ENCODE measurements at places on chromosomes 3 and 15.

DNA sequence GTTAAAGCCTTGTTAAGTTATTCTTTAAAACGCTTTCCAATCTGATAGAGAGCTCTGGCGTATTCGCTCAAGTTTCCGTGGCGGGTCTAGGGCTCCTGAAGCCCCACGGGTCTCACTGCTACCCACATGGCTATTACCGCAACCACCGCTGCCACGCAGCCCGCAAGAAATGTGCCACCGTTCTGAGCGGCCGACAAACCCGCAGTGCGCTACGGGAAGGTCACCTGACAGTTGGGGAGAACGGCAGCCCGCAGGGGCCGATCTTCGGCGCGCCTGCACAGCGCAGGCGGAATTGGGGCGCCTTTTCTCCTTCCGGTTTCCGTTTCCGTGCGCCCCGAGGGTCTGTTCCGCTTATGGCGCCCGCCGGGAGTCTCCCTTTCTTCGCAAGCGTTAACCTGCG lies 76.6 kb upstream of the SNRPN start:
- DNase-seq: peak; percentile 32

DNA sequence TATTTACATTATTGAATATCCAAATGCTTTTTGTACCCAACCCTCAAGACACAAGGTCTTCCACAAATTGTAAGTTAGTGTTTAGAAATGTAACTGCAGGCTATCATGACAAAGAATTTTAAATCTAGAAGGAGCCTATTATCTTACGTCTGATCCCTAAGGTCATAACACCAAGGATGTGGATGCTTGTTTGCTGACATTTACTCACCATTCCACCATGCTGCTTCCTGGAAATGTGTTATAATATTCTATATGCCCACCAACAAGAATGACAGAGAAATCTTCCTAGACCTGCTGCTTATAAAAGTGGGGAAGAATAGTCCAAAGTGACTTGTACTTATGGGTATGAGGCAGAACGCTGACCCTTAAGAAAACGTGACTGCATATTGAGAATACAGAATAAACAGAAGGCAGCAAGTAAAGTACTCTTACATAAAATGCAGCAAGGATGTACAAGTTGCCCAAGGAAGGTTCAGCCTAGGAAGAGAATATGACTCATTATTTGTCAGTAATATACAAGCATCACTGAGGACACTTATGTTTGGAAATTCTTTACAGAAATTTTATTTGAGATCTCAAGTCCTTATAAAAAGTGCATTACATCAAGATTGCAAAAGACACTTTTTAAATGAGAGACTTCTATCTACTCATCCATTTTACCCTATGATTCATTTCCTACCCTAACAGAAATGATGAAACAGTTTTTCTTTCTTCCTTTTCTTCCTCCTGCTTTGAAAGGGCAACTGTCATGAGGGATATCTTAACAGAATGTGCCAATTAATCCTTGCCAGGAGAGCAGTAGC lies 59.6 kb downstream of the ESYT3 start:
- DNase-seq: no peak

- no peak for DNase-seq
Observed at GRCh38 chr15:73987681-73988444, 4.2 kb downstream of the STOML1 start.

DNA sequence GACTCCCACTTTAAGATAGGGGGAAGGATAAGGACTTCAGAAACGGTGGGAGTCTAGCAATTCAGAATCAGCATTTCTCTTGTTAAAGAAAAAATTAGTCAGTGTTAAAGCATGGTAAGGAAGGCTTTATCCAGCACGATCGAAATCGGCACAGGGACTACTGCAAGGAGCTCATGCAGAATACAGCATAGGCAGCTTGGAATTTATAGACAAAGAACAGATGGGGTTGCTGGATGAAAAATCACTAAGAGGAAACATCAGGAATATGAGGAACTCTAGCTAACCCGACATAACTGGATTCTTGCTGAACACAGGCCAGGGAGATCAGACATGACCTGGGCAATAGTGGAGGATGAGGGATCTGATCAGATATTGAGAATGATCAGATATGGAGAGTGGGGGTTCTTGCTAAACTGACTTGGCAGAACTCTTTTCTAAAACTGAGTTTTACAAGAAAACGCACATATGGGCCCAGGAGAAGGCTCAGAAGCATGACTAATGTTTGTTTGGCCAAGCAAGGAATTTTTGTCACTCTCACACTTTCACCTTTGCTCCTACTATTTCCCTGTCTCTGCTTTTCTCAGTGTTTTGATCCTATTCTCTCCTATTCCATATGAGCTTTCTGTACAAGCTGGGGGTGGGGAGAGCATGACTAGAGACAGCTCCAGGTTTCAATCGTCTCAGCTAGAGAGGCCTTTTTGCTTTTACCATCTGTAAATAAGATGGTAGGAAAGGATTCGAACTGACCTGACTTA lies 3.9 kb upstream of the PLCH1 start:
- no peak for DNase-seq

DNA sequence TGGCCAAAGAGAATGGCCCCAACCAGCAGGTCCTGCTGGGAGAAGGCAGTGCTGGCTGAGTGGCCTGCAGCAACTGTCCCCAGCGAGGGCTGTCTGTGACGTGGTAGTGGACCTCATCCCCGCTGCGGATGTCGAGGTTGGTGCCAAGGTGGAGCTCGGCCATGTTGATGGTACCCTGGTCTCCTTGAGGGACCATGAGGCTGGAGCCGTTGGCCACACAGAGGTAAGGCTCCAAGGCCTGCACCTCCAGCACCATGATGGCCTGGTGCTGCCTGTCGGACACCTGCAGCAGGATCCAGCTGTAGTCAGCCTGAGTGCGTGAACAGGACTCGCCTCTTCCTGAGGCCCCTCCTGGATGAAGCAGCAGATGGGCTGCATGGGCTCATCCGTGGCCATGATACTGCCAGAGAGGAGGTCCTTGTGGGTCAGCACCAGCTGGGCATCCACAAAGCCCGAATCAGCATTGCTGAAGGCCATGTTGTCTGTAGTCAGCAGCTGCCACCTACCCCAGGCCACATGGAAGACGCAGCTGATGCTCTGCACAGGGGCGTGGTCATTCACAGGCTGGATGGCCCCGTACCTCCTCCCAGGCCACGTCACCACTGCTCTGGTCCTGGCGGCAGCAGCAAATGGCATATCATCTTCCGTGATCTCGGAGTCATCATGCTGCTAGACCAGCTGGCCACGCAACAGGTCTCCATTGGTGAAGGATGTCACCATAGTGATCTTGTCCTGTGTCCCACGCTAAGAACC lies 167.5 kb downstream of the GOLGA6L4 start:
- no peak for DNase-seq

DNA sequence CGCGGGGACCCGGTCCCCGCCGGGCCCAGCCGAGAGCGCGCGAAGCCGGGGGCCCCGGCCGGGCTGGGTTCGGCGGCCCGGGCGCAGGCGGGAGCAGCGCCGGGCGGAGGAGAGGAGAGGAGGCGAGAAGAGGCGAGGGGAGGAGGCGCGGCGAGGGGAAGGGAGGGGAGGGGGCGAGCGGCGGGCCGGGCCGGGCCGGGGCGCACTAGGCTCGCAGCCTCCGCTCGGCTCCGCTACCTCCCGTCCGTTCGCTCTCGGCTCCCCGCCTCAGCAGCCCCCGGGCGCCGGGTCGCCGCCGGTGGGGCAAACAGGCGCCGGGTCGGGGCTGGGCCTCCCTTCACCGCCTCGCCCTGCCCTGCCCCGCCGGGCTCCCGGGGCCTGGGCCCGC lies 351 bp downstream of the INSYN1 start:
- DNase-seq: no peak

DNA sequence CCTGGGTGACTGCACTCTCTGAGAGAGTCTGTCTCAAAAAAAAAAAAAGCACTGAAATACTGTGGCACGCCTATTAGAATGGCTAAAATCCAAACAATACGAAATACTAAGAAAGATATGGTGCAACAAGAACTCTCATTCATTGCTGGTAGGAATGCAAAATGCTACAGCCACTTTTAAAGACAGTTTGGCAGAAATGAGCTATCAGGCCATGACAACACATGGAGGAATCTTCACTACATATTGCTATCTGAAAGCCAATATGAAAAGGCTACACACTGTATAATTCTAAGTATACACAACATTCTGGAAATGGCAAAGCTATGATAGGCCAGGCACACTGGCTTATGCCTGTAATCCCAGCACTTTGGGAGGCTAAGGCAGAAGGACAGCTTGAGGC lies 18.8 kb downstream of the DPPA2 start:
- DNase-seq: no peak

GRCh38 chr15:69813881-69814280 lies 283.8 kb downstream of the TLE3 start:
- DNase-seq: no peak

DNA sequence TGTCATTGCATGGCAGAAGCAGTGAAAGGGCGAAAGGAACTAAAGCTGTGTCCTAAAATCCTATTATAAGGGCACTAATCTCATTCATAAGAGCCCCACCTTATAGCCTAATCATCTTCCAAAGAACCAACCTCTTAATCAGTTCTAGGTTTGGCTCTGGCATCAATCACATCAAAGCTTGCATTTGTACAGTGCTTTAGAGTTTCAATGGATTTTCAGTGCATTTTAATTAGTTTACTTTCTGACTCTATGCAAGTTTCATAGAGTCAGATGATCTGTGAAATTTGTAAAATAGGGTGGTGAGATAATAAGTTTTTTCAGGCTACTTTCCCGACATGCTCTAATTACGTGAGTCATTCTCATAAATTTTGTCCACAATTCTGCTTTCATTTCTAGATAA lies 341.1 kb downstream of the DIPK2A start:
- DNase-seq: no peak

DNA sequence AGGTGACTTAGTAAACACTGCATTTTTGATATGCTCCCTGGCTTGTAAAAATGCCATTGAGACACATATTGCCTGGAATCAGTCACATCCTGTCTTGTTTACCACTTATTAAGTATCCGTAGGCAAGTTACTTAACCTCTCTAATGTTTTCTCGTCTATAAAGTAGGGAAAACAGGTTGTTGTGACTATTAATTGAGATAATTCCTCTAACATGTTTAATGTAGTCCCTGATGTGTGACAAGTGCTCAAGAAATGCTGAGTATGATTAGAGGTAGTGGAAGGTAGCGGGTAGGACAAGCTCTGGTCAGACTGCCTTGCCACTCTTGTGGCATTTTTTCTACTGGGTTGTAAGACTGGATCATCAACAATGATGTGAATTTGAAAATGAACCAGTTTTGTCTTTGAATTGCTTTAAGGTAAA lies 54.1 kb downstream of the NFKBIZ start:
- DNase-seq: no peak

DNA sequence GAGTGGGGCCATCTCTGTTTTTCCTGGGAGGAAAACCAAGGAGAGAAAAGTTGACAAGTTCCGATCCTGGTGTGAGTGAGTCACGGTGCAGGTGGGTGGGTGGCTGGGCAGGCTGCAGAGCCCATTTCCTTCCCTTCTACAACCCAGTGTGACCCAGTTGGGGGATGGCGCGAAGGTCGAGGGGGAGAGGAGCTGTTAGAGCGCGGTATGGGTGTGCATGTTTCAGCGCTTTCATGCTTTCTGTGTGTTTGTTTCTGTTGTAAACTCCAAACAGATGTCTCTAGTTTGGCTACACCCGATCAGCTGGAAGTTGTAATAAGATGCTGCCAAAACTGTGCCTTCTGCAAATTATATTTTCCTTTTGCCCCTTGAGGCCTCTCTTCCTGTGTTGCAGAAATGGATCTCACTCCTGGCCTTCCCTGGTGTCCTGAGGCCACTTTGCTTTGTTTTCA lies 3.8 kb downstream of the FAM43A start:
- DNase-seq: no peak

GRCh38 chr15:101510212-101511197 lies 21.0 kb upstream of the PCSK6 start:
- no peak for DNase-seq

Measured in right renal pelvis (tissue), 4 donors.